ENCODE measurements at places on chromosomes 7 and 10.

- DNase-seq = no peak
Observed at GRCh38 chr10:92419740-92420545, 129.0 kb downstream of the MARCHF5 start.

DNA sequence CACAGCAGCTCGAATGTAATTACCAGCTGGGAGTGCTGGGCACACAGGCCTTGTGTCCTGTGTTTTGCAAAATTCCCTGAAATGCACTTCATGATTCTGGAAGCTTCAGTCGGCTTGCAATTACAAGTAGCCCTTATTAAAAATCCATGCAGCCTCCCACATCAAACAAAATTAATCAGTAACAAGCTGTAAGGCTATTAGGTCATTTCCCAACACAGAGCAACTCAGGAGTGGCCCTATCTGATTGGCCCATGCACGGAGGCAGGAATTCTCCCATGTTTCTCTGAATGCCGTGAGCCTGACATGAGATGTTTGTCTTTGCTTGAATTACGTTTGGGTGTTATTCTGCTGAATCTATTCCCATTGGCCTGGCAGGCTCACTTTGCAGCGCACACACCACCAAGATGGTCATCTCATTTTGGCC is 36.9 kb downstream of the FOXL3 start:
- DNase-seq = no peak

DNA sequence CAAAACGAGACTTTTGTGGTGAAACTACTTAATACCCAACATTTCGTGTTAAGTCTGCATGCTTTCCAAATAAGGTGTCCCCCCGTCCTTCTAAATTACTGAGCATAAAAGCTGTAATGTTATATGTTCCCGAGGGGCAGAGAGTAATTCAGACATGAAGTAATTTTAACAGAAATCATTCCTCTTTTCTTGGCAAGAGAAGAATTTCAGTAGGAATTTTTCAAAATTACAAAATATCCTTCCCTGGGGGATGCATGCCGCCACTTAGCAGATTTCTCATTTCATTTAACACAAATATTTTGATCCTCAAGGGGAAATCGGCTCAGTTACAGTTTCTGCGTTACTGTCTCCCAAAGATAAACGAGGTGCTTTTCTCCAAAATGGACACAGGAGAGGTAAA is 213.2 kb upstream of the RHOBTB1 start:
- DNase-seq = no peak

DNA sequence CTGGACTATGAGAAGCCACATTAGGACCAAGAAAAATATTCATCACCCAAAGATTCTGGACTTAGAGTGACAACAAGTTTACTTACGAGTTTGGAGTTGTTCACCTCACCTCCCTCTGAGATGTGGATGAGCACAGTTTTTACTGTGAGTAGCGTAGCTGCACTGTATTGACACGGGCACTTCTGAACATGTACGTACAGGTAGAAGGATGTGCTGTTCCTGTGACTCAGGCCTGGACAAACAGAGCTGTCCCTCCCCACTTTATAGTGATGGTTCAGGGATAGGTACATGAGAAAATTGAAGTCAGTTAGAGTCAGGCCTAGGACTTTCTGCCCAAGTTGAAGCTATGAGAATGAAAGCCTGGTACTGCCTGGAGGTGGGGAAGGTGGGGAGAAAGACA is 80.9 kb upstream of the DYNC1I1 start:
- no peak for DNase-seq

- DNase-seq = no peak
Observed at GRCh38 chr7:74240482-74240881, 13.7 kb downstream of the RFC2 start.

DNA sequence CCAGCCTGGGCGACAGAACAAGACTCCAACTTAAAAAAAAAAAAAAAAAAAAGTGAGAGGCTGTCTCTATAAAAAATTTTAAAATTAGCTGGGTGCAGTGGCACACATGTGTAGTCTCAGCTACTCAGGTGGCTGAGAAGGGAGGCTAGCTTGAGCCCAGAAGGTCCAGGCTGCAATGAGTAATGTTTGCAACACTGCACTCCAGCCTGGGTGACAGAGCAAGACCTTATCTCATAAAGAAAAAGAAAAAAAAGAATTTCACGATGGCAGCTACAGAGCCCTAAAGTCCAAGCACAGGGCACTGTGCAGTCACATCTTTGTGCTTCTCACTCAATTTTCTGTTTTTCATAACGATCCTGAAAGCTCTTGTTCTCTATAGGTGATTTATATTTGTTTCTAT is 209.5 kb upstream of the KCTD7 start:
- DNase-seq = no peak

GRCh38 chr7:24773646-24774045 is 16.4 kb upstream of the GSDME start:
- no peak for DNase-seq

DNA sequence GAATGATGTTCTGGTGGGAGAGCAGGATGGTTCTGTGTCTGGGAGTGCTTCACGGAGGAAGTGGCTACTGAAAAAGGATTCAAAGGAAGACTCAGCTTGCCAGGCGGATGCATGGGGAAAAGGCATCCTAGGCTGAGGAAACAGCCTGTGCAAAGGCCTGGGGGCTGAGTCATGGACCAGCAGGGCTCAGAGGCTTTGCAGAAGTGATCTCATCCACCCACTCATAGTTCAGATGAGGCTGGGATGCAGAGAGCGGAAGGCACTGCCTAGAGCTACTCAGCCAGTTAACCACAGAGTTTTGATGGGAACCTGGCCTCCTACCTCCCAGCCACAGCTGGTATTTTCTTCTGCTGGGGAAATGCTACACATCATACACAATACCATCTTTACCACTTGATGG is 15.8 kb upstream of the ADAMTS14 start:
- peak; percentile 45 for DNase-seq

GRCh38 chr10:90914992-90915765 is 5.7 kb downstream of the ANKRD1 start:
- DNase-seq = no peak

GRCh38 chr10:78981257-78981969 is 87.4 kb upstream of the ZMIZ1 start:
- DNase-seq = peak; percentile 12

GRCh38 chr7:22477876-22478450 is 22.0 kb downstream of the STEAP1B start:
- no peak for DNase-seq

GRCh38 chr7:99380032-99380822 is 5.7 kb downstream of the ARPC1B start:
- DNase-seq = no peak

- DNase-seq = no peak
Observed at GRCh38 chr7:2255145-2256139, 13.4 kb downstream of the NUDT1 start.

GRCh38 chr7:28858895-28859294 is 99.2 kb downstream of the TRIL start:
- no peak for DNase-seq

DNA sequence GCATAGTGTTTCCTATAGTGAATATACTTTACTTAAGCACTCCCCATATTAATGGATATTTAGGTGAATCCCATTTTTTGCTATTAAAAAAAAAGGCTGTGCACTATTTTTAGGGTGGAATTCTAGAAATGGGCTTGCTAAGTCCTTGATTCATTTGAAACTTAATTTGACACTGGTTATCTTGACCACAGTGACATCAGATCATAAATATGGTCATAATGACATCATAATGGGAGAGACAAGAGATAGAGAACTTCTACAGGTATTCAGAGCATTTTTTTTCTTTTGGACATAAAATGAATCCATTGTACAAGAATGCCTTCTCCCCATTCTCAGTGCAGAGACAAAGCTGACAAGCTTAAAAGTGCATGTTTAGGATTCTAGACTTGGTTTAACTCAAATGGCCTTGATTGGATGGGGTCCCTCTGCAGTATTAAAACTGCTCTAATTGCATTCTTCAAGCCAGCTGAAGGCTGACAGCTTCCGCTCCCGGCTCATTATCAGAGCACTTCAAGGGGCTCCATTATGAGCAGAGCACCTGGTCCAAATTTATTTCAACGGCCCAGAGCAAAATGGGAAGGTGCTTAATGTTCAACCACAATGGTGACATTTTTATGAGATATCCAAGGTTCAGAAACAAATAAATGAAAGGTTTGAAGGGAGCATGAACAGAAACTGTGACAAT is 104.8 kb downstream of the JAZF1 start:
- no peak for DNase-seq

GRCh38 chr10:87705339-87705738 is 45.7 kb downstream of the PAPSS2 start:
- DNase-seq = no peak

DNA sequence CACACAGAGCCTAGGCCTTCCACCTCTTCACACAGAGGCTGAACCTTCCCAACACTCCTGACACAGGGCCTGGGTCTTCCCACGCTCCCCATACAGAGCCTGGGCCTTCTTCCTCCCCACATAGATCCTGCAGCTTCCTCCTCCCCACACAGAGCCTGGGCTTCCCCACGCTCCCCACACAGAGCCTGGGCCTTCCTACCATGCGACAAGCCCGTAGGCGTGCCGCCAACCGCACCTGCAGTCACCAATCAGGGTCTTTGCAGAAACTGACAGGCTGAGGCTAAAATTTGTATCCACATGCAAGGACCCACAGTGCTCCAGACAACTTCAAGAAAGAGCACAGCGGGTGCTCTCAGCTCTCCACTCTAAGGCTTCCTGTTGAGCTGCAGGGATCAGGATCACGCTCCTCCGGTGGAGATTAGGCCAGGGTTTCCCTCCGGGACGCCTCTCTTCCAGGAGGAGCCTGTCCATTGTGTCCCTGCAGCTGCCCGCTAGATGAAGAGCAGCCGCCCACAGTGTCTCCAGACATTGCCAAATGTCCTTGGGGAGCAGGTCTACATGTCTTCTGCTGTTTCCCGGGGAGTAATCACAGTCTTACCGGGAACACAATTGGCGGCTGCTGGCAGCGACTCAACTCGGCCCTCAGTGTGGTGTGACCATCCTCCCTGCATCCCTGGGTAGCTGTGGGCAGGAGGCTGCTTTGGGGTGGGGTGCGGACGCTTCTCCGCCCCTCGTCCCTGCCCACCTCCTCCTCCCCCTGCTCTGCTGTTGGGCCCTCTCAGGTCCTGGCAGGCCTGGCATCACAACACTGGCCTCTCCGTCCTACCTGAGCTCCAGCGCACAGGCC is 9.7 kb downstream of the CFAP46 start:
- no peak for DNase-seq

- DNase-seq = no peak
Observed at GRCh38 chr7:108629651-108630400, 60.2 kb downstream of the DNAJB9 start.

DNA sequence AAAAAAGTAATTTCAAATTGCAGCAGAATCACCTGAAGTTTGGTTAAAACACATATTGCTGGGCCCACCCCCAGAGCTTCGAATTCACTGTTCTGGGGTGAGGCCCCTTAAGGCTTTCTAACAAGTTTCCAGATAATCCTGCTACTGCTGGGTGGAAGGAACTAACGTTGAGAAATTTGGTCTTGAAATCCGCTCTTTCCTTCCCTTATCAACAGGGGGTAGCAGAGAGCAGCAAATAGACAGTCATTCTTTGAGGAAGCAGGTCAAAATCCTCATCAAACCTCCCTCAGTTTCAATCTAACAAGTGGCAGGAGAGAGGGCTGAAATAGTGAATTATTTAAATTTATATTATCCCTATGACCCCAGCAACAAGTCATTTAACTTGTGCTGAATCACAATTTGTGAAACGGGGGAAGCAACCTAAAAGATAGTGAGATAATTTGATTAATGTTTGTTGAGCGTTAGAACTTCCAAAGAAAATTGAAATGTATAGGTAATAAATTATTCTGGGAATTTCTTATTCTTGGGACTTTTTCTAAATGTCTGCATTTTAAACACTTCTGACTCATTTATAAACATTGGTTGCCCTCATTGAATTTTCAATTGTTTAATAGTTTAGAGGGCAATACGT is 21.7 kb upstream of the MALSU1 start:
- DNase-seq = peak; percentile 38

- no peak for DNase-seq
Observed at GRCh38 chr7:115004121-115004520, 82.2 kb downstream of the MDFIC start.

- DNase-seq = no peak
Observed at GRCh38 chr10:131882151-131882550, 18.7 kb upstream of the PPP2R2D start.

GRCh38 chr7:31744294-31744874 is 57.4 kb downstream of the PPP1R17 start:
- DNase-seq = peak; percentile 12

- DNase-seq = no peak
Observed at GRCh38 chr10:97412891-97413304, 11.8 kb upstream of the RRP12 start.

- DNase-seq = no peak
Observed at GRCh38 chr7:96359876-96360275, 38.0 kb upstream of the SLC25A13 start.

GRCh38 chr10:77400033-77400432 is 237.6 kb downstream of the KCNMA1 start:
- no peak for DNase-seq
